ENCODE measurements at places on chromosomes 13 and 19.

GRCh38 chr13:40141859-40142555, 486.5 kb downstream of the COG6 start:
- DNase-seq = no peak

DNA sequence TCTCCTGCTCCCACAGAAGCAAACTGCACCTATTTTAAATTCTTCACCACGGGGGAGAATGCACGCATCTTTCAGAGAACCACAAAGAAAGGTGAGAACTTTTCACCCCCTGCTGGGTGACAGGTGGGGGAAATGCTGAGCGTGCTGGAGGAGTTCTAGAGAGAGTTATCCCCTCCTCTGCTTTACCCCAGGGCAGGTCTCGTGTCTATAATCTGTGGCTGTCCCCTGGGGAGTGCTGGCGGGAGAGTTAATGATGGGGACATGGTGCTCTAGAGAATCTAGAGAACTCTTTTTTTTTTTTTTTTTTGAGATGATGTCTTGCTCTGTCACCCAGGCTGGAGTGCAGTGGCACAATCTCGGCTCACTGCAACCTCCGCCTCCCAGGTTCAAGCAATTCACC, 6.8 kb downstream of the CACNG6 start:
- DNase-seq = no peak

DNA sequence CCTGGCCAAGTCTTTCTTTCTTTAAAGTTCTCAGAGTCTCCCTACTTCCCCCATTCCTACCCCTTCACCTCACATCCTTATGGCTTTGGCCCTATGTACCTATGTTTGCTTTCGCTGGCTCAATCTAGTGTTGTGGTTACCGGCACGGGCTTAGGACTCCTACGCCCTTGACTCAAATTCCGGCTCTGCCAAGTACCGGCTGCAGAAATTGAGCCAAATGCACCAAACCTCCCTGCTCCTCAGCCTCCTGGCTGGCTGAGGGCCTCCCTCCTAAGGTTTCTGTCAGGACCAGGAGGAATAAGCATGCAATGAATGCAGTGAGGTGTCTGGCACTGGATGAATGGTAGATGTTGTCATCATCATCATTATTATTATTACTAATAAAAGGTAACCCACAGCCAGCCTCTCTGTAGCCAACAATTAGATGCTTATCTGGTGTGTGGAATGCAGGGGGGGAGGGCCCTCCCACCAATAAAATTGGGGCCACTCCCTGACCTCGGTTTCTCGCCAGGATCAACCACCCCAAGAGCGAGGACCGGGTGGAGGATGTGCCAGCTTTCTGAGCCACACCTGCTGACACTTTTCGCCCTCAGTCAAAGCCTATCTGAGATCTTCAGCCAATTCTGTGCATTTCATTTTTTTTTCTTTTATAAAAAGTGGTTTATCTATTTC, 20.7 kb downstream of the KLK5 start:
- DNase-seq = no peak

DNA sequence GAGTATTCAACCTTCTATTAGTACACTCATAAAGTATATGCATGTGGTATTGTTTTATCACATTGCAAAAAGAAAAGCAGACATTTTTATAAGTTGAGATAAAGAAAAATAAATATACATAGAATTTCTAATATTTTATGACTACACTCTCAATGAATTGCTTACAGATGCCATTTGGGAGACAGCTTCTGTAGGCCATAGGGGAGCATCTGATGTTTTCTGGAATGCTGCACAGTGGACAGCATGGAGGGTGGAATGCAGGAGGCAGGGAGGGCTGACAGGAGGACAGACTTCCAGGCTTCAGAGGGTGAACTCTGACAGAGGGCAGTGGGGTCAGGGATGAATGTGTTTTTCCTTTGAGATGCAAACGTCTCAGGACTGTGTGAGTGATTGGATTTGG, 45.8 kb downstream of the MIPEP start:
- DNase-seq = no peak
